ENCODE measurements at places on chromosomes 12 and 14.

- DNase-seq: no peak
Measured at GRCh38 chr14:37623426-37623951, 28.1 kb downstream of the TTC6 start.

GRCh38 chr14:80135305-80136088, 75.8 kb downstream of the DIO2 start:
- DNase-seq: no peak

DNA sequence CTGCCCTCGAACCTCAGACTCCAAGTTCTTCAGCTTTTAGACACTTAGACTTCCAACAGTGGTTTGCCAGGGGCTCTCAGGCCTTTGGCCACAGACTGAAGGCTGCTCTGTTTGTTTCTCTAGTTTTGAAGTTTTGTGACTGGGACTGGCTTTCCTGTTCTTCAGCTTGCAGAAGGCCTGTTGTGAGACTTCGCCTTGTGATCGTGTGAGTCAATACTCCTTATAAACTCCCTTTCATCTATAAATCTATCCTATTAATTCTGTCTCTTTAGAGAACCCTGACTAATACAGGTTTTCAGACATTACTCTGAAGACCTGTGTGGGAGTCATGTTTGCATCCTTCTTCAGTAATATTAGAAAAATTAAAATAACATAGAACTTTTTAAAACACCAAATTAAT, 289.1 kb downstream of the RMST start:
- DNase-seq: no peak

- DNase-seq: no peak
Measured at GRCh38 chr12:102946042-102946441, 11.4 kb upstream of the ASCL1 start.

- no peak for DNase-seq
Measured at GRCh38 chr12:116319898-116320621, 42.6 kb upstream of the MED13L start.

DNA sequence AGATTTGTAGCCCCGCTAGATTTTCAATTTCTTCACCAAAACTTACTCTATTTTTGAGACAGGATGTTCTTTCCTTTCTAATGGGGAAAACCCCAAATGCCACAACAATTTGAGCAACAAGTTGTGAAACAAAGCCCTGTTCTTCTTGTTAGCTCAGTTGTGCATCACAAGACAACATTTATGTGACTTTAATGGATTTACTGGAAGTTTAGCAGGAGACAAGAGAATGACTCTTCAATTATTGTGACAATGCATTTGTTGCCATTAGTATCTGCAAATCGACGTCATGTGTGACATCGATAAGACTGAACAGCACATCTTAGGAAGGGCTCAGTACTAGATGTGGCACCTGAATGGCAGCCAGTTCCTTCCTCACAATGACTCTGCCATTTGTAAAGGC, 1028.9 kb upstream of the TMEM132C start:
- no peak for DNase-seq

GRCh38 chr12:57454566-57455373, at the start of gene INHBE:
Gene INHBE (plus strand): TSS chr12:57455307. CDS start chr12:57455537, 230 bp downstream.
- DNase-seq: no peak

GRCh38 chr12:132472386-132472785, 17.6 kb upstream of the FBRSL1 start:
- DNase-seq: no peak
